ENCODE measurements at places on chromosomes 1 and 21. TPM values are rescaled to one million over a fixed set of nuclear protein-coding genes. Genes with fewer than 3 reads are reported as not detected.

DNA sequence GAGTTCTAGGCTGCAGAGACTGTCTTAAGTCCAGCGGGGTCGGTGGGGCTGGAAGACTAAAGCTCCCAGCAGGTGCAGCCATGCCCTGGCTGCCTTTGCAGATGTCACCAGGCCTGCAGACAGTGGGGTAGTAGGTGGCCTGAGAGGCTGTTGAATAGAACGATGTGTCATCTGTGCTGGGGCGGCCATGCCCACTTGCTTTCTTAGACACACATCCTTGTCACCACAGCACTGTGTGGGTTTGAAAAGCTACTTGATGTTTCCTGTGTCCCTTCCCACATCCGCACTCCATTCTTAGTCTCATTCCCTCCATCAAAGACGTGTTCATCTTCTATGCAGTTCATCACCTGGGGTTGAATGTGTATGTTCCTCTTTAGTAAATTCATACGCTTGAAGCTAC is 184.5 kb upstream of the TMEM51 start:
- DNase-seq = no peak

DNA sequence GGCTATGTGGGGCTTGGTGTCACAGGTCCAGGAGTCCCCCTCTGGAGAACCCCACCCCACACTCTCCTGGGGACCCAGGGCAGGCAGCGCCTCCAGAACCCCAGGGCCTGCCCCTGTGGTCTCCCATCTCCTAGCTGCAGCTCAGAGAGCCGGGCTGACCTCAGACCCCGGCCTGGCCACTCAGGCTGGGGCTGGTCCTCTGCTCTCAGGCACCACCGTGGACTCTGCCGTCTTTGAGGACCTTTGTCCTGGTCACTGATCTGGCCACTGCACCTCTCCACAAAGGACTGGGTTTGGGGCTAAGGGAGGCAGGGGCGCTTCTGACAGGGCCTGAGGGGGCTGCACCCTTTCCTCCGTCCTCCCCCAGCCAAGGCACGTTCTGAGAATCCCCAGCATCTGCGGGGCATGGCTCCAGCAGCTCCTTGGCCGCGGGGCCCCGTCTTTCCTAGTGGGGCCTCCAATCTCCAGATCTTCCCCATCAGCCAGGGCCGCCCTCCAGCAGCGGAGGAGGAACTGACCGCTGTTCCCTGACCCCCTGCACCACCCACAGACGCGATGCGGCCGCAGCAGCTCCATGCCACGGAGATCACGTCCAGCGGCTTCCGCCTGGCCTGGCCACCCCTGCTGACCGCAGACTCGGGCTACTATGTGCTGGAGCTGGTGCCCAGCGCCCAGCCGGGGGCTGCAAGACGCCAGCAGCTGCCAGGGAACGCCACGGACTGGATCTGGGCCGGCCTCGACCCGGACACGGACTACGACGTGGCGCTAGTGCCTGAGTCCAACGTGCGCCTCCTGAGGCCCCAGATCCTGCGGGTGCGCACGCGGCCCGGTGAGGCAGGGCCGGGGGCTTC is 3.3 kb downstream of the VWA1 start:
- no peak for DNase-seq

GRCh38 chr1:41735631-41736260 is 183.0 kb downstream of the HIVEP3 start:
- DNase-seq = peak; percentile 66

- no peak for DNase-seq
These were observed 3.4 kb downstream of the GBP5 start for GRCh38 chr1:89269277-89269676.

DNA sequence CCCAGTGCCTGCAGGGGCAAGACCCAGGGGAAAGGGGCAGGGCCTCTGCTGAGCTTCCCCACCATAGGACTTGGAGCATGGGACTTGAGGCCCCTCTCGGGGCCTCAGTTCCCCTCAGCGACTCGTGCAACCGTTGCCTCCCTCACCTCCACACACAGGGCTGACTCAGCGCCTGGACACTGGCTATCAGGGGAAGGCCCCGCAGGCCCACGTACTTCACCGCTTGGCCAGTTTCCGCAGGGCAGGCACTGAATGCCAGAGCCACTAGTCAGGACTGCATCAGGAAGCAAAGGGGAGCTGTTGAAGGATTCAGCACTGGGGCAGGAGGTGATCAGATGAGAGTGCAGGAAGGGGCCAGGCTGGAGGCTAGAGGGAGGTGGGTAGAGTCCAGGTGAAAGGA is 15.5 kb upstream of the FAM131C start:
- peak; percentile 63 for DNase-seq

DNA sequence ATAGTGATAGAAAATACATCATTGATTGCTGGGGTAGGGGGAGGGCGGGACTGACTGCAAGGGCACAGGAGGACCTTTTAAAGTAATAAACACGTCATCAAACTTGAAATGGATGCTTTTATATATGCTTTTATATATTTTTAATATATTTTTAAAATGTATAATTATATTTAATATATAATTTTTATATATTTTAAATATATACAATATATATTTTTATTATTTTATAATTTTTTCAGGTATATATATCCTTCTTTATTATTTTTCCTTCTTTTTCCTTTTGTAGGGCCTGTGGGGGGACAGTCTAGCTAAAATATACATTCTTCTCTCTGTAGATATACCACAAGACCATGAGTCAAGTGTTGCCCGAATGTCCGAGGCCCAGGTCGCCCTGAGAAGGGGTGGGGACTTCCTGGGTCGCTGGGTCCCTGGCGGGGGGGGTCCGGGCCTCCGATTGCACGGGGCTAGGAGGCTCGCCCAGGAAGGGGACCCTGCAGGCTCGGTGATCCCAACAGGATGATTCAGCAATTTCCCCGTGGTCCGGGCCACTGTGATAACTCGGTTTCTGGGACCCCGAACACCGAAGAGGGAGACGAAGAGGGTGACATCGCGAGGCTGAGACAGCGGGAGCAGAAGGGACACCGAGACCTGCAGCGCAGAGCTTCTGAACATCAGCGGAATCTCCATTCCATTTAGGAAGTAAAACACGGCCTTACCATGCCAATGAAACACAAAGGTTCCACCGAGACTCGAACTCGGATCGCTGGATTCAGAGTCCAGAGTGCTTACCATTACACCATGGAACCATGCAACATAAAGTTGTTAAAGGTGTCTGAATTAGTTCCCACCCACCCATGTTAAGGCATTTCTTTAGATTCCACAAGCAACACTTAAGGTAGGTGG is 112.5 kb upstream of the NBPF11 start:
- no peak for DNase-seq

DNA sequence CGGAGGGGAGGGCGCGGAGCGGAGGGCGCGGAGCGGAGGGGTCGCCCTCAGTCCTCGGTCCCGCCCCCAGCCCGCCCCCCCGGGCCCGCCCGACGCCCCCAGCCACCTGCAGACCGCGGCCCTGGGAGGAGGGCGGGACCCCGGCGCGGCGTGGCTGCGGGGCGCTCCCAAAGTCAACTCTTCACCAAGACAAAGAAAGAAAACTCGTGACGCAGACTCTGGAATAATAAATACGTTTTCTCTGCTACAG is 1.2 kb downstream of the HES4 start:
- DNase-seq = no peak

DNA sequence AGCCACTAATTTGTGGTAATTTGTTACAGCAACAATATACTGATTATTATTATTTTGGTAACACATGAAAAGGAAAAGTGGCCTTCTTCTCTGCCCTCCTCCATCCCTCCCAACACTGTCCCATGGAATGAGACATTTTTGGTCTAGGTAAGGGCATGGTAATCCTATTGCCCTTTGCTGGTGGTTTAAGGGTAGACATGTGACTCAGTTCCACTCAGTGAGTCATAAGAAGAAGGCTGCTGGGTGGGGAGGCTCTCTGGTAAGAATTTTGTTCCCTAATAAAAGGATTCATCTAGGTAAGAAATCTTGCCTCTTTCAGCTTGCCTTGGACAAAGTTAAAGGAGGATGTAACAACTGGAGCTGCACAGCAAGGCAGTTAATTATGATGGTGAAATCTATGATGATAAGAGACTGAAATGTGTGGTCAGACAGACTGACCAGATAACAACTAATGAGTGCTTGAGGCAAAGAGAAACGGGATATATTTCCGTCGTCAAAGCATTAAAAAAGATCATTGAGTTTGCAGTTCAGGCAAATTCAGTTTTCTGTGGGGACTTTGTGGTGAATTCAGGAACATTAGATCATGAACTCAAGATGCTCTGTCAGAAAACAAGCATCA is 232.0 kb upstream of the KCNK2 start:
- DNase-seq = no peak

E2F2 gene
- total RNA-seq = 0.24 TPM

NES gene
- total RNA-seq = 142 TPM

FCRLB gene
- 0.74 TPM for total RNA-seq

AMY1C gene
- not detected for total RNA-seq

HMCN1 gene
- total RNA-seq = 10.6 TPM

PCP4 gene
- 15.3 TPM for total RNA-seq

All from posterior vena cava (tissue), 2 donors.